Activated CD8-positive, alpha-beta memory T cell treated with anti-CD3 and anti-CD28 coated beads for 1 hour (primary cell): ENCODE measurements at places on chromosomes 2 and 18.

GRCh38 chr2:202149155-202149762 is 76.2 kb downstream of the KIAA2012 start:
- DNase-seq = no peak

GRCh38 chr2:29400930-29401653 is 285.9 kb downstream of the CLIP4 start:
- DNase-seq = no peak

- DNase-seq = no peak
Observed at GRCh38 chr2:120692691-120693090, 43.0 kb upstream of the GLI2 start.

GRCh38 chr2:67006373-67006960 is 390.7 kb upstream of the ETAA1 start:
- no peak for DNase-seq

- DNase-seq = no peak
Observed at GRCh38 chr2:193562031-193562430, 1367.3 kb upstream of the TMEFF2 start.

GRCh38 chr2:199409759-199410529 is 47.8 kb downstream of the SATB2 start:
- DNase-seq = no peak

- no peak for DNase-seq
Observed at GRCh38 chr2:133286326-133286922, 281.8 kb downstream of the NCKAP5 start.

GRCh38 chr18:55320424-55321264 is 267.3 kb downstream of the TCF4 start:
- no peak for DNase-seq
